ENCODE measurements at places on chromosomes 16 and 17. TPM values are rescaled to one million over a fixed set of nuclear protein-coding genes. Genes with fewer than 3 reads are reported as not detected.

GRCh38 chr16:22665048-22665797 lies 148.7 kb upstream of the HS3ST2 start:
- no peak for DNase-seq

The SDR42E2 gene
- 0.26 TPM for total RNA-seq

The SYT17 gene
- 4.0 TPM for total RNA-seq

- DNase-seq, result no peak
These were observed 398.6 kb upstream of the ERCC4 start for GRCh38 chr16:13521356-13521755.

The ABCC6 gene
- 27.5 TPM for total RNA-seq

- DNase-seq, result no peak
These were observed 5.1 kb downstream of the SNAI3 start for GRCh38 chr16:88681084-88681680.

DNA sequence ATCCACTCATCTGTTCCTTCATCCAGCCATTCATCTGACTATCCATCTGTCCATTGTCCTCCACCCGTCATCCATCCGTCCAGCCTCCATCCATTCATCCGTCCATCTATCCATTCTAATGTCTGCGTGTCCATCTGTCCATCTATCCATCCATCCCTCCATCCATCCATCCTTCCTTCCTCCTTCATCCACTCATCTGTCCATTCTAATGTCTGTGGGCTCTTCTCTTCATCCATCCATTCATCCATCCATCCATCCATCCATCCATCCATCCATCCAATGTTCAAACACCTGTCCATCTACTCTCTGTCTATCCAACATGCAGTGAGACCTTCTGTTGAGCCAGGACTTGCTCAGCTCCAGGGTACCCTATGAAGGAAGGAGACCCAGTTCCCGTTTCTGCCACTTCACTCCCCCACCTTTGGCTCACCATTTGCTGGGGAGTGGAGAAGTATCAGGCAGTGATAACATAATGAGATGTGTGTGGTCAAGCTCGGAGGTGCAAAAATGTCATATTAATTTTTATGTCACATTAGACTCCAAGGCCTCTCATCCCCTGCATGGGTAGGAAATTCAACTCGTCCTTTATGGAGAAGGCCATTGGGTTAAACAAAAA lies 36.5 kb upstream of the ADGRG1 start:
- no peak for DNase-seq

The PLLP gene
- total RNA-seq, result 206 TPM

GRCh38 chr17:28570716-28571360 lies 486 bp downstream of the PIGS start:
- no peak for DNase-seq

DNA sequence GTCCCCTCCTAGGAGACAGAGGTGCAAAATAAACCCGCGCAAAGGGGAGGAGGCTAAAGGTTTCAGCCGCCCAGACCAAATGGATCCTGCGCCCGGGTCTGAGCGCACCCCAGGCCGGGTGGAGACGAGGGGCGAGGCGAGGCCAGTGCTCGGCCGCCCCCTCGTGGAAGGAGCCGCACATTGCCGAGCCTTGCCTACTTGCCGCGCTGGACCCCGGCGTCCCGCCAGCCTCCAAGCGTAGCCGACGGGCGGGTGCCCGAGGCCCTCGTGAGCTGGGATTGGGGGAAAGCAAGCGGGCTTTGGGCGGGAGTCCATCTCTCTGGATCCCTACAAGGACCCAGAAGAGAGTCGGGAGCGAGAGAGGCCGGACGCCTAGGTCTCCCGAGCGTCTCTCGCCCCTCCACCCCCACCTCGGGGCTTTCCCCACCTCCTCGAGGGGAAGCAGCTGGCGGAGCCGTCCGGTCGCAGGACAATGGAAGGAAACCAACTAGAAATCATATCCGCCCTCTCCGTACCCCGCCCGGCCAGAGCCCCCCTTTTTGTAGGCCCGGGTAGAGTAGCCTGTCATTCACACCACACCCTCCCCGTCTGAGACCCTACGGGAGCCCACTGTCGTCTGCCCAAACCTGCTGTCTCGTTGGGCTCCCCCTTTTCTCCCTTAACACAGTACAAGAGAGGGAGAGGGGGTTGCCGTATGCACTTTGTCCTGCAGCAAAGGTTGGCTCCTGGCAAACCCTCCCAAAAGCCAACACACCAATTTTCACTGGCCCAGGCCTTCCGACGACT lies 664 bp upstream of the BCL6B start:
- peak; percentile 75 for DNase-seq

- no peak for DNase-seq
These were observed 30.9 kb upstream of the DUSP14 start for GRCh38 chr17:37458805-37459204.

- DNase-seq, result no peak
These were observed 10.4 kb downstream of the KPNB1 start for GRCh38 chr17:47660064-47660492.

The NPIPB9 gene
- not detected for total RNA-seq

GRCh38 chr17:18203308-18203707 lies 19.7 kb downstream of the ALKBH5 start:
- DNase-seq, result no peak

The C17orf107 gene
- 8.8 TPM for total RNA-seq

The MBTPS1 gene
- total RNA-seq, result 87.6 TPM

Measured in mucosa of gallbladder (tissue), 1 donor.